H54 (cell line): ENCODE measurements at places on chromosomes 3 and 15.
A peak's percentile ranks its signal among the peaks of the same experiment; 100 is the strongest.

DNA sequence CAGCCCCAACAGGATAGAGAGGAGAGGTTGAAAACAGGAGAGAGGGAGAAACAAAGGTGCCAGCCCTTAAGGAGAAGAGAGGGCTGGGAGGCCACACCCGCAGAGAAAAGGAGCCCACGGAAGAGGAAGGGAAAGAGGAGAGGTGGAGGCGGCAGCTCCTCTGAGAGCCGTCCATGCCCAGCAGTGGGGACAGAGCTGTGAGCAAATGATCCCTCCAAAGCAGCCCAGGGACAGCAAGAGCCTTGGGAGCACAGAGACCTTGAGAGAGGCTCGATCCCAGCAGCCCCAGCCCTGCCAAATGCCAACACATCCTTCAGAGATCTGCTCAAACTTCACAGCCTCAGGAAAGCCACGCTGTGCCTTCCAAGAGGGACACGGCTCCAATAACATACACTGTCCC is 66.7 kb upstream of the CORO2B start:
- no peak for DNase-seq

- DNase-seq, result no peak
These were observed 23.9 kb upstream of the AADACL2 start for GRCh38 chr3:151709847-151710246.

DNA sequence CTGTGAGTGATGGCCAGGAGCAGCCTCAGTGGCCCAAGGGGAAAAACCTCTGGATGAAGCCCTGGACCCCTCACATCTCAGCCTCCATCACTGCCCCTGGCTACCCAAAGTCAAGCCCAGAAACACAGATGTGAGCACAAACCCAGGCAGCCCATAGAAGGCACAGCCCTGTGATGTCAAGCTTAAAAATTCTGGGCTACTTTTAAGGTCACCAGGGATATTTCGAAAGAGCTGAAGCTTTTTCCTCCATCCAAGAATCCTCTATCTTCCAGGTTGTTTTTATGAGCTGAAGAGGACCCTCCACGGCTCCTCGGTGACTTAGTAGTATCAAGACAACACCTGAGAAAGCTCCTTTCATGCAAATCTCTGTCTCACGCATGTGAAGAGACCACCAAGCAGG is 11.5 kb downstream of the LIPC start:
- no peak for DNase-seq

DNA sequence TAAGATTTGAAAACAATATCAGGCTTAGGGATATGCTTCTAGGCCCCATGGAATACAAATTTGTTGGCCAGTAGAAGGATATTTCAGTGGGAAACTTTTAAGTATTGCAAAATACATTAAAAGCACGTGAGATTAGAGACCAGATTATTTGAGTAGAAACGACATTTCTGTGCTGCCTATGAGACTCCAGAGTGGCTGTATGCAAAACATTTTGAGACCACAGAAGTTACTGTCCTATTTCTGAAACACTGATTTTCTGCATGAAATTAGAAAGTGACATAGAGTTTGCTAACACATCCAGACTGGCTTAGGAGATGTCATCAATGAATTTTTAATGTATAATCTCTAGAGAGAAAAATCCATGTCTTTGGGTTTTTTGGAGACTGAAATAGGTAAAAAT is 99.8 kb downstream of the KCNH8 start:
- no peak for DNase-seq

GRCh38 chr3:100613721-100614390 is 4.5 kb downstream of the ADGRG7 start:
- no peak for DNase-seq

DNA sequence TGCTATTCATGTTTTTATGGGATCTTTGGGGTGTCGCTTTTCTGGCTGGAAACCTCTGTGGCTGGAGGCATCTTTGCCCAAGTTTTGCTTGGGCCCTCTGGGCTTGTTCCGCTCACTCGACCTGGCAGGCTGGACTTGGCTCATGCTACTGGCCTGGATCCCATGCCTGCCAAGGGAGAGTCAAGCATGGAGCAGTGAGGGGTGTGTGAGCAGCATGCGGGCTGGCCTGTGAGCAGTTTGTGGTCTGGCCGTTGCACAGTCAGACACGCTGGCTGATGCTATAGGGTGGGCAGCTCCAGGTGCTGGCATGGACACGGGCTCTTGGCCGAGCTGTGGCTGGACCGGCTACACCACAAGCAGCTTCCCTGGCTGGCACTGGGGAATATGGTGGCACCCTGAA is 491.1 kb downstream of the AGBL1 start:
- DNase-seq, result no peak

GRCh38 chr15:49187549-49188245 is 17.6 kb downstream of the GALK2 start:
- DNase-seq, result no peak

DNA sequence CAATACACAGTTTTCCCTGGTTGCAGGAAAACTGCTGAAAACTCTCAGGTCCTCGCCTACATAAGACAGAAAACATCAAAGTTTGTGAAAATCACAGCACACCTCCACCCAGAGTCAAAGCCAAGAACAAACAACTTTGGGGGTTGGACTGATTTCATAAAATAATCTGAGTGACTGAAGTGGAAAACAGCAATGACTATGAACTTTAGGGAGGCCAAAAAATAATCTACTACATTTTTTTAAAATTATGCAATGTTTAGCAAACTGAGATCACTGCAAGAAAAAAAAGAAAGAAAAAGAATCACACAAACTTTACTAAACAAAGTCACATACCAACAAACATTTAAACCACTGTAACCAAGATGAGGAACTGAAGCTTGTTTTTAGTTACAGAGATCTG is 15.9 kb upstream of the FOXP1 start:
- no peak for DNase-seq

DNA sequence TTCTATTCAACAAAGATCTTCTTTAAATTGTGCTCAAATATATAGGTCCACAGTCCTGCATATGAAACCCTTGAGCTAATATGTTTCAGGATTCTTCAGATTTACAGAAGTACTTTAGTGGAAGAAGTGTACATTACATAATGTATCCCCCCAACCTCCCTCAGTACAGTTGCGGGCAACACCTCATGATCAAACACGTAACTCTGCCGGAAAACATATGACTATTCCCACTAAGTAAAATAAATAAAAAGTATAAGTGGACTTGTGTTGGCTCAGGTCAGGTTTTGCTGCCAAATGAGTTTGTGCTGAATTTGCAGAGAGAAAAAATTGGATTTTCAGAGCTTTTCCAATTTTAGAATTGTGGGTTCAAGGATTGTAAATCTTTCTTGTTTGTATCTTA is 267.6 kb upstream of the MDFIC2 start:
- DNase-seq, result no peak

- no peak for DNase-seq
These were observed 75.0 kb downstream of the COL8A1 start for GRCh38 chr3:99713440-99713839.

DNA sequence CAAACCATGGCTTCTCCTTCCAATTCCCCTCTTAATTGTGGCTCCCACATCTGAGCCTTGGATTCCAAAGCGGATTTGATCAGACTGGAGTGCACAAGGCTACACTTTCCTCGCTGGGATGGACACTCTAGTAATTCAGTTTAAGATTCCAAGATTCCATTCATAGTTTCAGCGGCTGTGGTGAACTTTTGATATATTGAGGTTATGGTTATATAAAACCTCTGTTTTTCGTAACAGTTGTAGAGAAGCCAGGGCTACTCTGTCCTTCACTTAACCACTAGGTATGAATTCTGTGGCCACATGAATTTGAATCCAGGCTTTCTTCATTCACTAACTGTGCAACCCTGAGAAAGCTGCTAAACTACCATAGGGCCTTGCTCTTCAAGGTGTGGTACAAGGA is 67.9 kb upstream of the KY start:
- DNase-seq, result no peak

GRCh38 chr3:144622845-144623244 is 651.2 kb downstream of the DIPK2A start:
- no peak for DNase-seq

DNA sequence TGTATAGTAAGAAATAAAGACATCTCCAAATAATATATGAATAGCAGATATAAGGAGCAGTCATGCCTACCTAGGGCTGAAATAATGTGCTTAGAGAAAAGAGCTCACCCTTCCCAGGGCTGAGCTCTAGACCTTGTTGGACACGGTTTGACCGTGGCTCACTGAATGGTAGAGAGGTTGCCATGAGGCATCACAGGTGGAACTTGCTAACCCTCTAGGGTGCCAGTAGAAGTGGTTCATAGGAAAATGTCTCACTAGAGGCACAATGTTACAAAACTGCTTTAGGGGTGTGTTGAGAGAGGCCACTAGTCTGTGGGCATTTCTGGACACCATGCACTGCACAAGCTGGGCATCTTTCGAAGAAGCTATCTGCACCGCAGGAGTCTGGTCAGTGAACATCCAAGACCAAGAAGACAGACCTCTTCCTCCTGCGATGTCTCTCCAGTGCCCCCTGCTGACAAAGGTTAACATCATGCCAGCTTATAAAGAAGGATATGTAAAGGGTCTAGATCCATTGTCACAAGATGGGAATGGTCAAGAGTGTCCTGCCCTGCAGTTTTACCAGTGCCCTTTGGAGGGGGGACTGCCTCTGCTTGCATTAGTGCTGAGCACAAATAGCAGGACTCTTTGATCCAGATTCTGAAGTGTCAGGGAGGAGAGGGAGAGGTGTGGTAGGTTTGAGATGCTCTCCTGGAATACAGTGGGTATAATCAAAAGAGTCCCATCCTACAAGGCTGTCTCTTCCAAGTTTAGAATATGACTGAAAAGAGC is 266.8 kb downstream of the ZNF385D start:
- DNase-seq, result peak; percentile 14
